Stimulated activated CD8-positive, alpha-beta memory T cell treated with anti-CD3 and anti-CD28 coated beads, Interleukin-7, amount 100 ng/mL, for 24 hours (primary cell): ENCODE measurements at places on chromosomes 2 and 18.

DNA sequence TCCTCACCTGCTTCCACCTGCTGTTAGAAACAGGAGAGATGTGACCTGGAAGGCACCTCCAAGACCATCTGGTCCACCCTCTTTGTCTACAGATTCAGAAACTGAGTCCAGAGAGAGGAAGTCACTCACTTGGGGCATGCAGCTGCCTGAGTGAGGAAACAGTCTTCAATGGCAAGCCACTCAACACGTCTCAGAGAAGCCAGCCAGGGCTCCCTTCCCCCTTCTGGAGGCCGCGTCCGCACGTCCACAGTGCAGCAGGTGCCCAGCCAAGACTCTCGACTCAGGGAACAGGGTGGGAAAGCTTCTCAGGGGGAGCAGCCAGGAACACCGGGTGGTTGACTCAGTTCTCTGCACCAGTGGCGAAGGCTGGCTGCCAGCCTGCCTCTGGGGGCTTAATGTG lies 201.7 kb downstream of the BCL11A start:
- DNase-seq: no peak

- DNase-seq: no peak
Observed at GRCh38 chr2:14516844-14517243, 115.7 kb upstream of the LRATD1 start.

- no peak for DNase-seq
Observed at GRCh38 chr2:46298522-46299353, 1.5 kb downstream of the EPAS1 start.

DNA sequence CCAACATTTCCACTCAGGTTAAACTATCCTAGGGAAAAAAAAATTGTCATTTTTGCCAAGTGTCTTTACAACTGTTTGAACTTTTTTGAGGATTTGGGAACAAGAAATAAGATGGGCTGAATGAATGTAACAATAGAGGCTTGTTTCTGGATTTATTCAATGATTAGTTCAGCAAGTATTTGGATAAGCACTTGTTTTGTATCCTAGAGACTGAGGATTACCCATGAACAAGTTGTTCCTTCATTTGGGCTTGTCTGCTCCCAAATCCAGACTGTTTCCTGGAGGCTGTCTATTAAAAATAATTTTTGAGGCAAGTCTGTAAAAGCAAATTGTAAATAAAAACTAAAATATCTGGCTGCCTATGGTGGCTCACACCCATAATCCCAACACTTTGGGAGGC lies 62.0 kb upstream of the CSRNP3 start:
- DNase-seq: no peak

GRCh38 chr2:147511491-147511948 lies 333.3 kb upstream of the ACVR2A start:
- no peak for DNase-seq

GRCh38 chr2:240217431-240218301 lies 77.2 kb upstream of the OTOS start:
- DNase-seq: no peak

DNA sequence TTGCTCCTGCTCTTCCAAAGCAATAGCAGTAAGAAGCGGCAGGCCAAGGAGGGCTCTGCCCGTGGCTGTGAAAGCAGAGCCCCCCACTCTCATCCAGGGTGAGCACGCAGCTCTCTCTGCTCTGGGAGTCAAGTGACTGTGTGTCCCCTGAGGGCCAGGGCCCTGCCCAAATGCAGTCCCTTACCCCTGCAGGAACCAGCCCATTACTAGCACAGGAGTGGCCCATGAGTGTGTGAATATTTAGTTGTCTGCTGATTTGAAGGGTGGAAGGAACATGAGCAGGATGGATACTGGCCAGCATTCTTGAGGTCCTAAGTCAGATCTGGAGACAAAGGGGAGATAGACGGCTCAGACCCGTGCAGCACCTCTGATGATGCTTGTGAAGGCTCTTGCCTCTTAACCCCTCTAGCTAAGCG lies 69.7 kb upstream of the FOSL2 start:
- no peak for DNase-seq

DNA sequence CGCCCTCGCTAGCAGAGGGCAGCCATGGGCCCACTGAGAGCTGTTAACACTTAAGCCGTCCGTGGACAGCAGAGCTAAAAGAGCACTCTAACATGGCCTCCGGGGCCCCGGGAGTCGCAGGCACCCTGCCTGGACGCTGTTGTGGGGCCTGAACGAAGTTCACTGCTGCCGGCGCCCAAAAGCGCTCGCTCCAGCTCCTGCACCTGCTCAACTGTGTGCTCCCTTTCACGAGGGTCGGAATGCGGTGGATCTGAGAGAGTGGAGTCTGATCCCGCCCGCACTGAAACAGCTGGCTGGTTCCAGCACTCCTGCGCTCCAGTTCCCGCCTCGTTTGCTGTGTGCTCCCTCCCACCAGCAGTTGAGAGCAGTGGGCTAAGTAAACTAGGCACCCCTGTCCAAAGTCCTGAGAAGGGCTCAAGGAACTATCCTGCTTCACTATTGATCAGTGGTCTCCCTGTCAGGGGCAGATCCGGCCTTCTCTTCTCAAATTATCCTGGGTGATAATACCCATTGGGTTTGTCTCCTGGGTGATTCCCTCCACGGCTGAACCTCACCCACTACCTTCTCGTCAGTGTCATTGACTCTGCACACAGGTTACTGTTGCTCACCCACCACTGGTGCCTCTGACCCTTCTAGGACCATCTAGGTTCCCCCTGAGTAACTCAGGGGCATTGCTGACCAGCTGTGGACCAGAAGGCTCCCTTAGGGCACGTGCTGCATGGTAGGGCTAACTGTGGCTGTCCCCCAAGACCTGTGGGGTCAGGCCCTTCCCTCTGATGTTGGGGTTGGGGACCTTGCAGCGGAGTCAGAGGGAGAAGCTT lies 23.5 kb downstream of the B3GNT7 start:
- no peak for DNase-seq

GRCh38 chr2:121699421-121700333 lies 37.0 kb downstream of the NIFK start:
- peak; percentile 69 for DNase-seq

DNA sequence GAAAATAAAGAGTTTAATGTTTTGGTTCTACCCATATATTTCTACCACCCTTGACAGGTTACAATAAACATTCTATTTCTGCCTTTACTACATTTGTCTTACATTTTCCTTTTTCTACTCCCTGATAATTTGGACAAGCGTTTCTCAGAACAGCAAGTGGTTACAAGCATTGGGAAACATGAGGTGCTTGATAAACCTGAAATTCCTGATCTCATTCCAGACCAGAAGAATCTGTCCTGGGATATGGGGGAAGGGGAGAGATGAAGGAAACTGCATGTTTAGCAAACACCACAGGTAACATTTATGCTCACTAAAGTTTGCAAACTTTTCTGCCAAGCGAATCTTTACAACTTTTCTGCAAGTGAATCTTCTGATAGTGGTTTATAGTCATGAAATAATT lies 28.3 kb upstream of the DSC1 start:
- no peak for DNase-seq

GRCh38 chr2:218822622-218823021 lies 9.0 kb downstream of the PRKAG3 start:
- DNase-seq: no peak

- no peak for DNase-seq
Observed at GRCh38 chr2:219112651-219113338, 47.8 kb downstream of the NHEJ1 start.

- DNase-seq: no peak
Observed at GRCh38 chr2:203790134-203790852, 77.3 kb upstream of the CTLA4 start.

- DNase-seq: no peak
Observed at GRCh38 chr2:99900556-99900955, 241.8 kb downstream of the AFF3 start.

DNA sequence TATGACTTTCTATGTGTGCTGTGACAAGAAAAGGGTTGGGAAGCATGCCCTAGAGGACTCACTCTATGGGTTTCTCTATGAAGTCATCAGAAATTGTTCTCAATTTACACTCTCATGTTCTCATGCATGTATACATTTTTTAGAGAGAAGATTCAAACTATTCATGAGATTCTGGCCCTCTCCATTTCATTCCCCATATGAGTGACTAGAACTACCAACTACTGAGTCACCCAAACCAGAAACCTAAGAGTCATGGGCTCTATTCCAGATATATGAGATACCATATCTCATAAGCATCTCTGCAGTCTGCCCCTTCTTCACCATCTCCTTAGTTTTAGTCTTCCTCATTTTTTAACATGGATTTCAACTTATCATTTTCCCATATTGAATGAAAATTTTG lies 87.7 kb downstream of the EXOC6B start:
- no peak for DNase-seq

DNA sequence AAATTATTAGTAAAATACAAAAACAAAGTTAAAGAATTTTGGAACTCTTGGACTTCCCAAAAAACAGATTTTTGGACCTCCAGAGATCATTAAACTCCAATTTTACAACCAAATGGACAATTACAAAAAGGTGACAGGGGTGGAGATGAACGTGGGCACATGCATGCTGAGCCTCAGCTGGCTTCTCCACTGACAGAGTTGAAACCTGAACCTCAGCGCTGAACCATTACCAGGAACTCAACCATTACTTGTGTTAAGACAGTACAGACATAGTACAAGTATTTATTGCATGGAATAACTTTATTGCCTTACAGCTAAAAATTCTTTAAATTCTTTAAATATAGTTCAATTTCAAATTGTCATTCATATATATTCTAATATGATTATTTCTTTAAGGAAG lies 33.0 kb upstream of the KIDINS220 start:
- DNase-seq: no peak

GRCh38 chr2:168416555-168416954 lies 39.5 kb upstream of the CERS6 start:
- no peak for DNase-seq
